ENCODE measurements at places on chromosomes 2 and 18. TPM values are rescaled to one million over a fixed set of nuclear protein-coding genes. Genes with fewer than 3 reads are reported as not detected.

GRCh38 chr2:221981912-221982470, 316.8 kb downstream of the PAX3 start:
- no peak overlapping the region for H3K4me3 ChIP-seq
- peaks cover 5% of the 10 kb centered on the region for H3K27me3 ChIP-seq
- no peaks in the 10 kb centered on the region for H3K4me1 ChIP-seq
- no peak for DNase-seq
- no peaks in the 10 kb centered on the region for H3K36me3 ChIP-seq
- no peak overlapping the region for H3K27ac ChIP-seq

- no peaks in the 10 kb centered on the region for H3K4me1 ChIP-seq
- no peaks in the 10 kb centered on the region for H3K36me3 ChIP-seq
- no peak for DNase-seq
- H3K27me3 ChIP-seq, result no peaks in the 10 kb centered on the region
- no peak overlapping the region for H3K4me3 ChIP-seq
Measured at GRCh38 chr18:75089748-75090327, 119.1 kb downstream of the PTGR3 start.

GRCh38 chr18:32289483-32290075, 99.7 kb downstream of the MEP1B start:
- no peak overlapping the region for H3K27ac ChIP-seq
- peaks cover 11% of the 10 kb centered on the region for H3K27me3 ChIP-seq
- no peaks in the 10 kb centered on the region for H3K4me1 ChIP-seq

- H3K27ac ChIP-seq, result no peak overlapping the region
- DNase-seq, result no peak
- H3K4me1 ChIP-seq, result no peaks in the 10 kb centered on the region
- H3K4me3 ChIP-seq, result no peak overlapping the region
- no peaks in the 10 kb centered on the region for H3K36me3 ChIP-seq
Measured at GRCh38 chr2:349390-349789, 61.5 kb upstream of the ALKAL2 start.

Gene ELOA2
- total RNA-seq, result not detected

Gene SERPINB2
- total RNA-seq, result not detected
